OCI-M1 (cell line): ENCODE measurements at places on chromosomes 4 and X.

DNA sequence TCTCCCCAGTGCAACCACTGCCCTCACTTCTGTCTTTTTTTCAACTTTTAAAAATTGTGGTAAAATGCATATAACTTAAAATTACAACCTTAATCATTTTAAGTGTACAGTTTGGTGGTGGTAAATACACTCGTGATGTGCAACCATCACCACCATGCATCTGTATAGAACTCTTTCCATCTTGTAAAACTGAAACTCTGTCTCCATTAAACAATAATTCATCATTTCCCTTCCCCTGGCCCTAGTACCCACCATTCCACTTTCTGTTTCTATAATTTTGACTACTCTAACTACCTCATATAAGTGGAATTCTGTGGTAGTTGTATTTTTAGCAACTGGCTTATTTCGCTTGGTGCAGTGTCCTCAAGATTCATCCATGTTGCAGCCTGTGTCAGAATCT lies 6.8 kb upstream of the CTBP1 start:
- DNase-seq, result no peak

- no peak for DNase-seq
Observed at GRCh38 chrX:16457239-16457638, 192.7 kb upstream of the S100G start.

DNA sequence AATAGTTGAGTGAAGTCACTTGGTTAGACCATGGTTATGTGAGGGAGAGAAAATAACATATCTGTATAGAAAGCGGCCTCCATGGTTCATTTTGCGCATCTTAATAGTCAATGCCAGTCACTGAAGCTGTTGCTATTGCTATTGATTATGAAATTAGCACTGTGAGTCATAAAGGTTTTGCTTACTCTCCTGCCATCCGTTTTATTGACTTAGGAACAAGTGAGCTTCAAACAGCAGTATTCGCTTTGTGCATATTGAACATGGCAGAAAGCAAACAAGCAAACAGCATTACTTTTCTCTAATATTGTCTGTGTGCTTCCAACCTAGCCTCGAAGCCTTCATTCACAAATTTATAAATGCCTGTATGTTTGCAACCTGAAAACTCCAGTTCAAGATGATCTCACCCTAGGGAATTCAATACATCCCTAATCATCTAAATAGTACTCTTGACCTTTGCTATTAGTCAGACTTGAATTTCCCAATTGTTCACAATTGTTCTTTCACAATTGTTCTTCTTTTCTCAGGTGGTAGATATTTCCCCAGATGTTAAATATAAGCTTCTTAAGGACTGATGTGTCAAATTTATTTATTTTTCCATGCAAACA lies 55.9 kb upstream of the GABRA2 start:
- no peak for DNase-seq

DNA sequence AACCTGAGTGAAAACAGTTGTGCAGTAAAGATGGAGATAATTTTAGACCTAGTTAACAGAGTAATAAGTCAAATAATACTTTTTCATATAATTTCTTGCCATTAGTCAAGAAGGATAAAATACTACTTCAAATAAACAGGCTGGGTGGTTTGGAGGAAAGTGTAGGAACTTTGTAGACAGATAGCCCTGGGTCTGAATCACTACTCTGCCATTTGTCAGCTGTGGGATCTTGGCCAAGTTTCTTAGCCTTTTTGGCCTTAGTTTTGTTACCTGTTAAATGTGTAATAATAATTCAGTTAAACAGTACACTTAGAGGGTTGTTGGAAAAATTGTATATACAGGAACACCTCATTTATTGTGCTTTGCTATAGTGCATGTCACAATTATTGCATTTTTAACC lies 163.7 kb downstream of the NPNT start:
- DNase-seq, result no peak

- no peak for DNase-seq
Observed at GRCh38 chr4:54373718-54374210, 144.7 kb downstream of the PDGFRA start.

DNA sequence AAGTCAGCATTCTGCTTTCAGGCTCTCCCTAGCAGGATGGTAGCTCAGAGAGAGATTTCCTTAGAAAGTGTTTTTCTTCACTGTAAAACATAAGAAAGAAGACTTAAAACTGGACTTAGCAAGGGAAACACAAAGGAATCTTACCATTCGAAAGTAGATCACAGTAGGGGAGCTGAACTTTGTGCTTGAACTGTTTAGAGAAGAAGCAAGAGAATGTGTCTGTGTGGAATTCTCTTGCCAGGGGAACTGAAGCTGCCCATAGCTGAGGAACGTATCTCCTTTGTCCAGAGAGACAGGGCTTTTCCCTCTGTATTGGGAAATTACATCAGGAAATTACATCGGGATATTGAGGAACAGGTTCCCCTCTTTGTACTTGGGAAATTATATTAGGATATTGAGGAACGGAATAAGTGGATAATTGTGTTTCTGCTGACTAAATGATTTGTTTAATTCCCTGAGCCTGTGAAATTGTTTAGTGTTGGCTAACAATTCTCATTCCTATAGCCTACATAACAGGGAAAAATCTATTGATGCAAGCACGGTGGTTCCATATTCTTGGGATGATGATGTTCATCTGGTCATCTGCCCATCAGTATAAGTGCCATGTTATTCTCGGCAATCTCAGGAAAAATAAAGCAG lies 21.2 kb downstream of the SRD5A3 start:
- no peak for DNase-seq

DNA sequence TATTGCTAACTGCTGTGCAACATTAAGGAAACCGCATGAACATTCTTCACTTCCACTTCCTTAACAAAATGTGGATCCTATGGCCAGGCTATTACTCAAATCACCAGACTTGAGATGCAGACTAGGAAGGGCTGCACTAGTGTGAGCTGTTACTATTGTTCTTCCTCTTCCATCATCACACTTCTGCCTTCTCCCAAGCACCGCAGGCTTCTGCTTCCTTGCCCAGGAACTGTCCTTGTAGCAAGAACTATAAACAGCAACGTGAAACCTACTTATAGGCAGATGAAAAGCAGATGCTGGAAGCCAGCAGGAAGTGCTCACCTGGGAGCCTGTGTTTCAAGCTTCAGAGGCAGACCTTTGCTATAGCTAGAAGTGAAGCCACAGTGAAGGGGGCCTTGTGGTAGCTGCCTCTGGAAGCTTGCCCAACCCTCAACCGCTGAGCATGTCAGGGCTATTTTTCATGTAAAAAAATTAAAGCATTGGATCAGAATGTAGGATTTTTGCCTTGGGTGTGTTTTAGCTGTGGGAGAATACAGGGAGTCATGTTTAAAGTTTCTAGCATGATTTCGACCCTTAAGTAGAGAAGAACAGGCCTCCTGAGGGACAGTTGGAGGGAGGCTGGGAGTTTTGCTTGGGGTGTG lies 43.9 kb downstream of the CLNK start:
- no peak for DNase-seq

DNA sequence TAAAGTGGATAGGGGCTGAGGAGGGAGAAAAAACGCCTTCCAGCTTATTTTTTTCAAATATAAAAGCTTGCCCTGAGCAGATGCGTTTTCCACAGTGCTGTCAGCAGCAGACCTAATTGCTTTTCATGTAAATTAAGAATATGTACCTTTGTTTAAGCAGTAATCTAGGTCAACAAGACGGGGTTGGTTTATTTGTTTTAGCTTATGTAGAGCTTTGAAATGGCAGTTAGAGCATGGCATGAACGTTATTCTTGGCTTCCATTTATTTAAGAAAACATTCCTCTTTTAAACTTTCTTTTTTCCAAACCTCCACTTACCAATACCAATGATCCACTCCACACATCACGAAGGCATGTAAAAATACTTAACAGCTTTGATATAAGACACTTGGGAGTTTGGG lies 220.3 kb upstream of the TENM3 start:
- DNase-seq, result no peak

GRCh38 chr4:37467223-37467622 lies 219.0 kb downstream of the RELL1 start:
- DNase-seq, result no peak

- no peak for DNase-seq
Observed at GRCh38 chrX:39873117-39873516, 224.6 kb downstream of the BCOR start.

- no peak for DNase-seq
Observed at GRCh38 chr4:116603096-116603495, 482.3 kb downstream of the TRAM1L1 start.

DNA sequence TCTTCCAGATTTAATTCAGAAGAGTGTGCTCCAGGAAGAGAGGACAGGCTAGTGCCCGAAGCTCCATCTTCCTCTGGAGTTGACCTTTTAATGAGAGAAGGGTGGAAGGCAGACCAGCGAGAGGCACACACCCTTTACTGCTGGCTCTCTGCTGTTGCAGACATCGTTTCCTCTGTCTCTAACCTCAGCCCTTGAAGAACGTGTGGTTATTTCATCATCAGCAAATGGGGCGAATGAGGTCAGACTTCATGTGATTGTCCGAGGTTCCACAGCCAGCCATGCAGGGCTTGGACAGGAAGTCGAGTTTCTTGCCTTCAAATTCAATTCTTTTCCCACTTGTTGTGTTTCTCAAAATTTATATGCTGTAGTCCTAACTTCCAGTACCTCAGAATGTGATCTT lies 155.2 kb upstream of the MSX1 start:
- DNase-seq, result peak; percentile 45

DNA sequence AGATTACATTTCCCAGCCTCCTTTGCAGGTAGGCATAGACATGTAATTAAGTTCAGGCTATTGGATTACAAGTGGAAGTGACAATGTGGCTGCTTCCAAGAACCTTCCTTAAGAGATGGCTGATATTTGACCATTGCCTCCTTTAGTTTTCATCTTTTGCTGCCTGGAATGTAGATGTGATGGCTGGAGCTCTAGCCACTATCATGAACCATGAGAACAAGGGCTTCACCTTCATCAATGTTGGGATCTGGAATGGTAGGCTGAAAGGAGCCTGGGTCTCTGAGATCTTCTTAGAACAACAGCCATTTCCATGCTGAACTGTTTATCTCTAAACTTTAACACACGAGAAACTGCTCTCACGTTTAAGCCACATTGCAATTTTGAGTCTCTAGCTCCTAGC lies 158.7 kb upstream of the ATP6AP2 start:
- no peak for DNase-seq

DNA sequence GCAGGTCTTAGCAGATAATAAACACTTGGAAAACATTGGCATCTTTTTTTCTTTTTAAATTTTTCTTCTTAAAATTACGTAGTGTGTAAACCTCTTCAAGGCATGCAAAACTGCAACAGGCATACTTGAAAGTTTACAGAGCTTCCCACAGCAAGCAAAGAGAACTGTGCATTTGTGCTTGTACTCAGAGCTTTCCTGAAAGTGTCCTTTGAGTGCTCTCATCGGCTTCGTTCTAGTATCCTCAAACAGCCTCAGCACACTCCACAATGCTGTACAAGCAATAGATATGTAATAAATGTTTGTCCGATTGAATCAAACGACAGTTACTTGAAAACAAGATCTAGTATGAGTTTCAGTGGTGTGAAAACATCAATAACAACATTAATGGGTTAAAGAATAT lies 227.5 kb downstream of the PAPSS1 start:
- DNase-seq, result no peak

- DNase-seq, result no peak
Observed at GRCh38 chr4:151917145-151917734, 156.4 kb upstream of the GATB start.

- DNase-seq, result peak; percentile 32
Observed at GRCh38 chr4:26342328-26343037, 21.7 kb downstream of the RBPJ start.

DNA sequence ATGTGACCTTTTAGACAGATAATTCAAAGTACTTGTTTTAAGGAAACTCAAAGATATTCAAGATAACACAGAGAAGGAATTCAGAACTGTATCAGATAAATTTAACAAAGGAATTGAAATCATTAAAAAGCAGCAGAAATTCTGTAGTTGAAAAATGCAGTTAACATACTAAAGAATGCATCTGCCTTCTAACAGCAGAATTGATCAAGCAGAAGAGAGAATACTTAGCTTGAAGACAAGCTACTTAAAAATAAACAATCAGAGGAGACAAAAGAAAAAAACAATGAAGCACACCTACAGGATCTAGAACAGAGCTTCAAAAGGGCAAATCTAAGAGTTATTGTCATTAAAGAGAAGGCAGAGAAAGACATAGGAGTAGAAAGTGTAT lies 123.0 kb upstream of the TET2 start:
- no peak for DNase-seq
